Retina (tissue), 1 donor: ENCODE measurements at places on chromosomes 13 and 19.

GRCh38 chr13:49716615-49717014, 25.3 kb upstream of the EBPL start:
- DNase-seq = no peak

- DNase-seq = no peak
These were observed 47.2 kb upstream of the LDLR start for GRCh38 chr19:11041966-11042627.

GRCh38 chr19:38653028-38653571, 5.7 kb downstream of the ACTN4 start:
- DNase-seq = no peak

GRCh38 chr19:47305309-47305751, 4.3 kb upstream of the C5AR1 start:
- peak; percentile 53 for DNase-seq

- no peak for DNase-seq
These were observed 11.8 kb upstream of the SELENOW start for GRCh38 chr19:47766670-47767069.

- no peak for DNase-seq
These were observed 41.0 kb upstream of the GRTP1 start for GRCh38 chr13:113404723-113405471.

GRCh38 chr19:4279530-4280422, 710 bp downstream of the SHD start:
- DNase-seq = peak; percentile 49

DNA sequence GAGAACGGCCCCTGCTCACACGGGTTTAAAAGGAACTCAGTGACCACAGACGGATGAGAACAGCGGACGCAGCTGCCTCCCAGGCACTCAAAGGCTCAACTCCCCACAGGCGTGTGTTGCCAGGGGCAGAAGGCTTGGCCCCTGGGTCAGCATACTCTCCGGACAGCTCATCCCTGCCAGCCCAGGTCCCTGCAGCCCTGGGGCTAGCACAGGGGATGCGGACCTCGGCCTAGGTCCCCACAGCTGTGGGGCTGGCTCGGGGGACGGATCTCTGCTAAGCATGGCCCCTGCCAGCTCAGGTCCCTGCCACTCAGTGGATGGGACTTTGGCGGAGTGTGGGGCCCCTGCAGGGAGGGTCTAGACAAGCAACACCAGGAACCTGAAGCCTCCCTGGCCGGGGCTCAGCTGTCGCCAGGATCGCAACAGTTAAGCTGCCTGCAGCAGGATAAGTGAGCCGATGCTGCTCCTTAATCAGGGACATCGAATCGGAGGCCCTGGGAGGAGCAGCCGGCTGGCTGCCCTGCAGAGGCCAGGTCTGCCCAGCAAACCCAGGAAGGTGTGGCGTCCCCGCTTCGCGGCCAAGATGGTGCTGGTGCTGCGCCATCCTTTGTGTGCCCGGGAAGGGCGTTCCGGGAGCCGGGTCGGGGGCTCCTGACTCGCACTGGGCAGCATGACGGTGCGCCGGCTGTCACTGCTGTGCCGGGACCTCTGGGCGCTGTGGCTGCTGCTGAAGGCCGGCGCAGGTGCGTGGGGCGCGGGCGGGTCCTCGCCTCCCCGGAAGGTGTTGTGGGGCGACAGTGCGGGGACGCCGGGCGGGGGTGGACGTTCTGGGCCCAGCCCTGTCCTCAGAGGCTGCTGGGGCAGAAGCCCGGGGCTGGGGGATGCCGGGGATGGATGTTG, 32.5 kb downstream of the MCF2L start:
- peak; percentile 97 for DNase-seq

GRCh38 chr19:9061879-9062278, 25.0 kb upstream of the OR1M1 start:
- no peak for DNase-seq

DNA sequence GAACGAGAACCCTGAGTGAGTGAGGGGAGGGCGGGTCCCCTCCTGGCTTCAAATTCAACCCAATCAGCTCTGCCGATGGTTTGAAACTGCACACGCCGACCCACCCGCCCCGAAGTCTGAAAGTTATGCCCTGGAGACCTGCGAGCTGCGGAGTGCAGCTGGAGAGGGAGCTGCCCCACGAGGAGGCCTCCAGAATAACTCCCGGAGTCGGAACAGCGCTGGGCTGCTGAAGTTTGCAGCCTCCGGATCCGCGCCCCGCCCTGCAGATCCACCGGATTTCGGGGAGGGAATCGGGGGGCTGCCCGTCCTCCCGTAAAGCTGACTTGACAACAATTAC, 7.0 kb downstream of the POU4F1 start:
- DNase-seq = peak; percentile 82

- DNase-seq = peak; percentile 90
These were observed at the start of gene CCDC169 for GRCh38 chr13:36297366-36298338. CCDC169 (minus strand) TSS chr13:36297814; CDS start chr13:36297719, 95 bp downstream.

DNA sequence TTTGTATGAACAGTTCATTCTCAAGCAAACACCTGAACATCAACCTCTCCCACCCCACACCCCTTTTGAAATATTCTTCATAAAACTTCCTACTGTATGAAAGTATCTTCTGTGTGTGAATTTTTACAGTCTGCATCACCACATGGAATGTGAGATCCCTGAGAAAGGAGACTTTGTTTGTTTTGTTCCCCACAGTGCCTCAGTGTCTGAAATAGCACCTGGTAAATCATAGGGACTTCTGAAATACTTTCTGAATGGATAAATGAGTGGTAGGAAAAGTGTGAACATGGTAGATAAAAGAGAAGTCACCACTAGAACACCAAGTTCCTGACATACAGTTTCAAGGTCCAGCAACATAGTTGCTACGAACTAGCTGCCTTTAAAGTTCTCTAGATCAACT, 1071.2 kb downstream of the EFNB2 start:
- DNase-seq = no peak

DNA sequence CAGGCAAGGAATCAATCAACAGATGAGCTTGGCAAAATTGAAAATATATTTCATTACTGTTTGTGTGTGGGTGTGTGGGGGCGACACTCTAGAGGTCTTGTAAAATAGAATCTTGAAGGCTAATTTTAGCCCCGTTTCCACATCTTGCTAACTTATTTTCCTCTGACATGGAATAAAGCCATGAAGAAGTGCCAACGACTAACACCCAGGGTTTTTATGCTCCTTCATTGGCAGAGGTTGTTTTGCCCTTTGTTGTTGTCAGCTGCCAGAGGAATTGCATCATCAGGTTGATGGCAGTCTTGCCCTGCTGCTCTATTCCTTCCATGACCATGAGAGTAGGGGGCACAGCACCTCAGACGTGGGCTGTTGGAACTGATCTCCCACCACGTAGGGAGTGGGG, 30.6 kb upstream of the FAM216B start:
- no peak for DNase-seq

DNA sequence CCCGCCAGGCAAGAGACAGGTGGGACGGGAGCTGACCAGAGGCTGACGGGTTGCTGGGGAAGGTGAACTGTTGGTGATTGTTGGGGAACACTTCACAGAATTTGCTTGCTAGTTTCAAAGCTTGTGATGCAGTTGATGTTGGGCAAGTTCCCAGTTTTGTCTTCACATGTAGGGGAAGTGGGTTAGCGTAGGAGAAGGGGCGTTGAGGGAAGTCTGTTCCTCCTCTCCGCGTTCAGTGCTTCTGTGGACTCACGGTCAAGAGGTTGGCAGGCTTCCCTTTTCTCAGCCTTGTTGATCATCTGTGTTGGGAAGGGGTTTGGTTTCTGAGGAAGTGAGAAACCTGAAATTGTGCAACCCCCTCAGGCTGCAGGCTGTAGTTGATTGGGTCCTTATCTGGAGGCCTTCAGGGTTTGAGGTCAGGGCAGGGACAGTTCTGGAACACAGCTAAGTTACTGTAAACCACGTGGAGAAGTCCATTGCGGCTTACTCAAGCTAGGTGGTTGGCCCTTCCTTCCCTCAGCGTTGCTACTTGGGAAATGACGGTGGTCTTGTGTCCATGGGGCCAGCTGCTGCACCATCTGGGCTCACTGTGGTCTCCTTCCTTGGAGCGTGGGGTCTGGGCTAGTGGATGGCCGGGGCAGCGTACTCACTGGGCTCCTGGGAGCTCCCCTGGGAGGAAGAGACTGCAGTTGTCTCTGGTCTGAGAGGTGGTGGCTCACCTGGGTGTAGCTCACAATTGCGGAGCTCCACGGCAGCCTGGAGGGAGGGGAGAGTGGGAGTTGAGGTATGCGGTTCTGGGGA, 7.5 kb downstream of the RPS9 start:
- DNase-seq = peak; percentile 12

- DNase-seq = no peak
These were observed 523.0 kb upstream of the SLITRK1 start for GRCh38 chr13:84405286-84405685.

GRCh38 chr19:43439032-43439708, 24.5 kb downstream of the TEX101 start:
- no peak for DNase-seq

GRCh38 chr13:28052945-28053344, 47.4 kb downstream of the FLT3 start:
- no peak for DNase-seq

DNA sequence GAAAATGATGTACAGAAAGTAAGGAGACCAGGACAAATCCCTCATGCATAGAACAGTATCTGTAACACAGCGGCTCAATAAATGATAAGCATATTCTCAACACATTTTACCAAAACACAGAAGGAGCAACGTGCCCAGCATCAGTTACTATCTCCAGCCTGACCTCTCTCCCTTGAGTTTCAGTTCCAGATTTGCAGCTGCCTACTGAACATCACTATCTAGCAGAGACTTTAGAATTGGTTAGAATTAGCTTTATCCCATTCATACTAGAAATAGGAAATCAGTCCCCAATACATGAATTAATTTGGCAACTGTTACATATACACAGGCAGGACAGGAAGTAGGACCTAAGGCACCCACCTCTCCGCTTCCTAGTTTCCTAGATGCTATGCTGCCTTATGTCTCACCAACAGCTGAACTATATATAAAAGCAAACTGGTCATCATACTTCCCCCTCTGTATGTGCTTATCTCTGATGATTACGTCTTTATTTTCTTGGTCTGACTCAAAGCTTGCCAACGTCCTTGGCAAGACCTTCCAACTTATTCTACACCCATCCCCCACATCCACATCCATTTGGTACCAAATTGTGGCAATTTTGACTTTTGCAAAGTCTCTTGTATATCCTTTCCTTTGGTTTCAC, 61.1 kb downstream of the SACS start:
- no peak for DNase-seq

DNA sequence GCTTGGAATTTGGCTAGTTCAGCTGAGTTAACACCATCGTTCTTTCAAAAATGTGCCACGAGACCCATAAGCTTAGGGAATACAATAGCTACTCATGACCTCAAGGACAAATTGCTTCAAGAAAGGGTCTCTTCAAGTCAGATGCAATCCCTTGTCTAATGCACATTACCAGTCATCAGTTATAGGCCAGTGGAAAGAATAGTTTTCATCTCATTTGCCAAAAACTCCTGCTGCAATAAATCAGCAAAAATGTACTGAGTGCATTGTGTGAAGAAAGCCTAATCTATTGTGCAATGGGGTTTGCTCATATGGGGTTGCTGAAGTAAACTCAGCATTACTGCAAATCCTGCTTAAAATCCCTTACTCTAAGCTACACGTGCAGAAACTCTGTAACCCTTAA, 208.3 kb upstream of the NBEA start:
- no peak for DNase-seq

GRCh38 chr13:24242100-24242499, 67.3 kb upstream of the C1QTNF9 start:
- DNase-seq = no peak

- no peak for DNase-seq
These were observed 39.5 kb downstream of the RASL11A start for GRCh38 chr13:27309967-27310598.

GRCh38 chr19:1274852-1275259, 474 bp upstream of the FAM174C start:
- no peak for DNase-seq
